NCI-H226 (cell line): ENCODE measurements at places on chromosomes 7 and 10.

GRCh38 chr7:102992938-102993717 lies 80.3 kb downstream of the LRRC17 start:
- peak; percentile 77 for DNase-seq

DNA sequence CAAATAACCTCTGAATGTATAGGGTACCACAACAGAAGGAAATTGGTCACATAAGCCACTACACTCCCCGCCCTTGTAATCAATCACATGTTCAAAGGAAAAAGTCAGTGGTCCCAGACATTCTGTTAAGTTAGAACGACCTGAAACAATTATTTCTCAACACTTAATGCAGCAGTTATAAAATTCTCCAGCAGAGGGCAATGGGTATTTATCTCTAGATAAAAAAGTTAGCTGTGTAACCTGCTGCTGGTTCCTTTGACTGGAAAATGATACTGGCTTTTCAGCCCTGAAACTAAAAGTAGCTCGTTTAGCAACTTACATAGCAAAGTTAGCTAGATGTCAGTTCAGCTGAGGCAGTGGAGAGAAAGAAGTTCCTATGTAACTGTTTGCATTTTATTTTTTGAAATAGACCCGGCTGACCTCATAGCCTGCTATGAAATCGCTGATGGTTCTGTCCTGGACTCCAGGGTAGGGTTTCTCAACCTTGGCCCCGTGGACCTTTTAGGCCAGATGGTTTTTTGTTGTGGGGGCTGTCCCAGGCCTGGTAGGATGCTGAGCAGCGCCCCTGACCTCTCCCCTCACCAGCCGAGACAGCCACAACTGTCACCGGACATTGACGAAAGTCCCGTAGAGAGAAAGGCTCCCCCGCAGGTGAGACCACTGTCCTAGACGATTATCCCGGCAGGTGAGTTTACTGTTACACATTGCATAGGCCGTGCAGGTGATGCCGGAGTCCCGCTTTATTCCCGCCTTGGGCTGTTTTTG lies 40.2 kb upstream of the PROSER2 start:
- peak; percentile 51 for DNase-seq

DNA sequence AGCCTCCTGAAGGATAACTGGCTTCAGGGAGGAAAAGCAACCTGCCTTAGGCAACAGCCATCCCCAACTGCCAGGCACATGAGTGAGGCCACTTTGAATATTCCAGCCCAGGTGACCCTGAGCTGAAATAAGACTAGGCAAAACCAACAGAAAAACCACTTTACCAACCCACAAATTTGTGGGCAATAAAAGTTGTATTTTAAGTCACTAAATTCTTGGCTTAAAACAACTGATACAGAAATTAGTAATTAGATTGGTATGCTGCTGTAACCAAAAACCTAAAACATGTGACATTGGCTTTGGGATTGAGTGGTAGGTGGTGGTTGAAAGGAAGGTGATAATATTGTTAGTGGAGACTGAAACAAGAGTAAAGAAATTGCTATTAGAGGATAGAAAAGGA lies 39.9 kb downstream of the ABCB4 start:
- DNase-seq: no peak

GRCh38 chr7:112067632-112068540 lies 138.3 kb downstream of the DOCK4 start:
- DNase-seq: peak; percentile 25

DNA sequence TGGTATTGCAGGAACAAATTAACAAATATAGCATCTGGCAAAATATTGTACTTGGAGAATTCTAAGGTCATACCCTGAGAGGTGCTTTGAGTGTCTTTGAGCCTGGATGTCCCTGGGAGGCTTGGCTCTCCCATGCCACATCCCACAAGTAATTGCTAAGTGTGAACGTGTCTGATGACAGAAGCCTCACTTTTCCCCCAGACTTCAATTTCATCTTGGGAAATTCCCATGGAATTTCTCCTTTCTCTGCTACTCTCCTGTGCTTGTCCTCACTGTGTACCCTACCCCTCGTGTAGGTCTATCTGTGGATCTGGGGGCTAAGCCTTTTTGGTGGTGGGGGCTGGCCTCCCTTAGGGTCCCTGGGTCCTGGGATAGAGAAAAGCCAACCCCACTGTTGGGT lies 293.3 kb downstream of the TCF7L2 start:
- DNase-seq: no peak

DNA sequence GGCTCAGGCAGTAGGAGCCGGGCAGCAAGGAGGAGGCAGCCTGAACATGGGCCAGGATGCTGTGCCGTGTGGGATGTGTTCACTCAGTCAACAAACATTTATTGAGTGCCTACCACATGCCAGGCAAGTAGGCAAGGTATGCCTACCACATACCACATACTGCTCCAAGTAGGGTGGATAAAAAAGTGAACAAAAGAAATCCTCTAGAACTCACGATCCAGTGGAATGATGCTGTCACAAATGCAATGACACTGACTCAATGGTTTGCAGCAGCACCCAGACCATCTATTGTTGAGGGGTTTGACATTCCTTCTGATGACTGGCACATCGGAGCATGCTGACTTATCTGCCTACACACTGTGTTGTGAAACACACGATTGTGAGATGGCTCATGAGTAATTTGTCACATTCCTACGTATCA lies 413.5 kb downstream of the NRG3 start:
- DNase-seq: no peak

- peak; percentile 52 for DNase-seq
These were observed at the start of gene PRKAG2 for GRCh38 chr7:151876899-151877777. Gene PRKAG2, minus strand, starts transcription at chr7:151877115. Its CDS starts 495 bp downstream, at chr7:151876620.
